ENCODE measurements at places on chromosomes 5 and 9.

DNA sequence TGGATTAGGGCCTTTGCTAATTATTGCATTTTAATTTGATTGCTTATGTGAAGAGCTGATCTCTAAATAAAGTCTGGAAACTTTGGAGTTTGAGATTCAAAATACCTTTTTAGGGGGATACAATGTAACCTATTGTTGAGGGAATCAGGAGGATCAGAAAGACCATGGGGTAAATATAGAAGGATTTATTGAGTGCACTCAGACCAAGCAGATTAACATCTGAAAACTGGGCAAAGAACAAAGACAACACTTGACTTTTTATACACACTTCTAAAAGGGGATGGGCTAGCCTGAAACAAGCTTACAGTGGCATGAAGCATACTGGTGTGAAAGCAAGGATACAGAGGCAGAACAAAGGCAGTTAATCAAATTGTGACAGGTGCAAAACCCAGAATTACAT, 174.3 kb downstream of the MRPS30 start:
- DNase-seq: no peak

DNA sequence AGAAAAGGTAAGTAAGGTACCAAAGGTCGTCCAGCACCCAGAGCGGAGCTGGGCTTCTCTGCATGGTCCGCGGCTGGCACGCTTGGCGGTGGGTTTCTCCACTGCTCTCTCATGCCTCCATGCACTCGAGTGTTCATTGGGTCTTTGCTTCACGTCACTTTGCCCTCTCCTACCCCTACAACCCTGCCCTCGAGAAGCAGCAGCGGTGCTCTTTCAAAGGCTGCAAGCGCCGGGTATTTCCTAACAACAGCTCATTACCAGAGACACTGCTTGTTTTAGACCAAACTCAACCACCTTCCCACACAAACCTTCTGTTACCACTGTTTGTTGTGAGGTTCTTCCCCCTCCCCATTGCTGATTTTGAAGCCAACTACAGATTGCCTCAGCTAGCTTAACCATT, 21.5 kb upstream of the ZBTB34 start:
- DNase-seq: no peak

GRCh38 chr9:127977884-127978647, 2.7 kb downstream of the EEIG1 start:
- DNase-seq: no peak

DNA sequence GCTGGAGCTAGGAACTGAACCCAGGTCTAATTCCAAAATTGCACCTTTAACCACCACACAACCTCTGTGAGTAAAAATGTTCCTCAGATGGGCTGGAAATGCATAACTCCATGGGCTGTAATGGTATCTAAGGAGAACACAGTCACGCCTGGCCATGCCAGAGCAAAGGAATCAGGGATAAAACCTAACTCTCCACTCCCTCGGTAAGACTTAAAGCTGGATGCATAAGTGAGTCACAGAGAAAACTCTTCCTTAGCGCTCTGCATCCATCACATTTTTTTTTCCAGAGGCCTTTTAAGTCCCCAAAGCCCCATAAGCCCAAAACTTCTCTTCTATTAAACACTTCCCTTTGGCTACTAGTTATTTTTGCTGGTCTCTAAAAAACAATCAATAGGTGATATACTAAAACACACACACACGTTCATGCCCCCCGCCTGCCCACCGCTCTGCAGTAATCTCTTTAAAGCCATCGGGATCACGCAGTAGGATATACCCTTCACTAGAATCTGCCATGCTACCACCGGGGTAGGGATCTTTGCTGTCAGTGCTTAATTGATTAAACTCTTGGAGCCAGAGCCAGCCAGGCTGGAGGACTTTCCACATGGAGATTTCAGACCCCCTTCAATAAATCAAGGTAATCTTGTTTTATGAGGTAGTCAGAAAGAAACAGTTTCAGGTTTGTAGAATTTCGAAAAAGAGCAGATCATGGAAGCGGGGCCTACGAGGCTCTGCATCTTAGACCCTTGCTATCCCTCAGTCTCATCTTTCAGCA, 212.9 kb downstream of the MAPKAP1 start:
- DNase-seq: no peak

- no peak for DNase-seq
Measured at GRCh38 chr5:159049844-159050315, 49.8 kb downstream of the EBF1 start.

- no peak for DNase-seq
Measured at GRCh38 chr9:82938426-82939218, 124.3 kb downstream of the RASEF start.

Measured in stimulated activated CD8-positive, alpha-beta memory T cell treated with anti-CD3 and anti-CD28 coated beads, Interleukin-4, amount 100 ng/mL, for 1 hour (primary cell).